ENCODE measurements at places on chromosomes 6 and 20. TPM values are rescaled to one million over a fixed set of nuclear protein-coding genes. Genes with fewer than 3 reads are reported as not detected.

The OR2H1 gene
- not detected for polyA plus RNA-seq

The ARMH2 gene
- 0.56 TPM for polyA plus RNA-seq

The BFSP1 gene
- 1.9 TPM for polyA plus RNA-seq

The MICAL1 gene
- 60.1 TPM for polyA plus RNA-seq

The RWDD1 gene
- 66.9 TPM for polyA plus RNA-seq

The MOG gene
- polyA plus RNA-seq, result not detected

The MBOAT1 gene
- 4.5 TPM for polyA plus RNA-seq

The HS3ST5 gene
- polyA plus RNA-seq, result 0.02 TPM

The CNR1 gene
- polyA plus RNA-seq, result 7.6 TPM

The CDH4 gene
- 0.10 TPM for polyA plus RNA-seq

The POM121L2 gene
- not detected for polyA plus RNA-seq

The RIMS1 gene
- 0.14 TPM for polyA plus RNA-seq

The ULBP2 gene
- 6.2 TPM for polyA plus RNA-seq

The LST1 gene
- polyA plus RNA-seq, result 96.1 TPM

The HAO1 gene
- polyA plus RNA-seq, result not detected

The GPX5 gene
- not detected for polyA plus RNA-seq

The FRK gene
- 1.4 TPM for polyA plus RNA-seq

The LKAAEAR1 gene
- polyA plus RNA-seq, result 0.65 TPM

The MYLK2 gene
- 0.26 TPM for polyA plus RNA-seq

The PBOV1 gene
- polyA plus RNA-seq, result 0.04 TPM

The SPATS1 gene
- 1.3 TPM for polyA plus RNA-seq

The EYA2 gene
- polyA plus RNA-seq, result 2.0 TPM

The CFB gene
- polyA plus RNA-seq, result 297 TPM

The BACH2 gene
- 0.79 TPM for polyA plus RNA-seq

The C20orf204 gene
- 0.50 TPM for polyA plus RNA-seq

The OPRL1 gene
- 3.1 TPM for polyA plus RNA-seq

The NOX3 gene
- not detected for polyA plus RNA-seq

The C4B gene
- polyA plus RNA-seq, result 296 TPM

The CD93 gene
- polyA plus RNA-seq, result 119 TPM

The CALHM5 gene
- 0.41 TPM for polyA plus RNA-seq

The LZTS3 gene
- polyA plus RNA-seq, result 8.8 TPM

The GPR6 gene
- not detected for polyA plus RNA-seq

The ENPP5 gene
- polyA plus RNA-seq, result 5.0 TPM

The FOXA2 gene
- polyA plus RNA-seq, result 24.8 TPM

The SLC44A4 gene
- 33.0 TPM for polyA plus RNA-seq

The RCAN2 gene
- 4.9 TPM for polyA plus RNA-seq

The PRKN gene
- 0.27 TPM for polyA plus RNA-seq

Data from lung (tissue), 17 donors.